Germinal center (tissue), 1 donor: ENCODE measurements at places on chromosomes 16 and 17.

DNA sequence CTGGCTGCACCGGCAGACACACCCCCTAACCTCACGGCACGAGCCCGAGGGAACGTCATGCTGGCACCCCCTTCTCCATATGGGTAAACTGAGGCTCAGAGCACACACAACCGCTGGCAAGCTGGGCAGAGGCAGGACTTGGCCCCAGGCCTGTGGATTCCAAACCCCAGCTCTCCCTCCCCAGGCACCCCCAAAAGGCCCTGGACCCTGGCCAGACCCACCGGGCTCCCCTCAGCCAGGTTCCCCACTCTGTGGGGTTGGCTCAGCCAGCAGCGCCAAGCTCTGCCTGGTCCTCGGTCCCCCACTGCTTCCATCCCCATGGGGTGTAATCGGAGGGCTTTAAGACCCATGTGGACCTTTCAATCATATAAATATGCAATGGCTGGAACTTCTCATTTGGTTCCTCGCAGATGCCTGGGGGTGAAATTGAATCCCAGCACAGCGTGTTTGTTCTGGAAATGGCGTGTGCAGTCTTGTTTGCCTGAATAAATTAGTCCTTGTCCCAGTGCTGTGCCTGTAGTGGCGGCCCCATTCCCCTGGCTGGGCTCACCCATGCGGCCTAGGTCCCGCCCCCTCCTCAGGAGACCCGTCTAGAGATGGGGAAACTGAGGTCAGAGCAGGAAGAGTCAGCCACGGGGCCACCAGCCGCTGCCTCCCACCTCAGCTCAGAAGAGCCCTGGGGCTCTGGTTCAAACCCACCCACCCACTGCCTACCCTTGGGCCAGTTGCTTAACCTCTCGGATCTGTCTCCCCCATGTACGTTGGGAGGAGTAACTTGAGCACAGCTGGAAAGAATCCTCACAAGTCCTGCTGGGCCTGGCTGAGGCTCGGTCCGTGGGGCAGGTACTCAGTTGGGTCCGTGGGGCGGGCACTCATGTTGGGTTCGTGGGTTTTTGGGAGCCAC lies 57.3 kb downstream of the ZFPM1 start:
- DNase-seq: no peak

- DNase-seq: no peak
Measured at GRCh38 chr17:45700171-45701090, 83.7 kb upstream of the CRHR1 start.

DNA sequence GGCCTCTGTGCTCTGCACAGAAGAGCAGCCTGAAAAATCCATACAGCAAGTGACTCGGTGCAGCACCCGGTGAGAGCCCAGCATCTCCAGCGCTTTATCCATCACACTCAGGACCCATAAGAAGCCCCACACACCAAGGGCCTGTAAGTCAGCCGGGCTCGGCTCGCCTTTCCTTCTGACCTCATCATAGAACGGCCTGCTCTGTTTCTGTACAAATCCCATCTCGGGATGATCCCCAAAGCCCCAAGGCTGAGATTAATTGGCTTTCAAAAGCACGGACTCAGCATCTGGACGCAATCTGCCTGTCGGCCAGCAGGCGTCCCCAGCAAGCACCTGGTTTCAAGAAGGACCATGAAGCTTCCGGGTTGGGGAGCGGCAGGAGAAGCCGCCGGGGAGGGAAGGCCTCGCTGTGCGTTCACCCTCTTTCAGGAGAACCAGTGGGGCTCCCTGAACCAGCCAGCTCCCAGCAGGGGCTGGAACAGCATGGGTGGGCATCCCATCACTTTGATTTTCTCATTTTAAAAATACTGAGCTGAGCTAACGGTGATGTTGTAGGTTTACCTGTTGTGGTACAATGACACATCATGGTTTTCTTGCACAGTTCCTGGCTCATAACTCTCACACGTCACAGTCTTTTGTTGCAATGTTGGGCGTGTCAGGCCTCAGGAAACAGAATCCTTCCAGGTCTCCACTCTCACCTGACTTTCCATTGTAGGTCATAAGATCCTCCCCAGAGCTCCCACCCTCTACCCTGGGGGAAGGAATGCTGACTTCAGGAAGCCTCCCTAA lies 6.7 kb downstream of the CCDC57 start:
- peak; percentile 84 for DNase-seq

DNA sequence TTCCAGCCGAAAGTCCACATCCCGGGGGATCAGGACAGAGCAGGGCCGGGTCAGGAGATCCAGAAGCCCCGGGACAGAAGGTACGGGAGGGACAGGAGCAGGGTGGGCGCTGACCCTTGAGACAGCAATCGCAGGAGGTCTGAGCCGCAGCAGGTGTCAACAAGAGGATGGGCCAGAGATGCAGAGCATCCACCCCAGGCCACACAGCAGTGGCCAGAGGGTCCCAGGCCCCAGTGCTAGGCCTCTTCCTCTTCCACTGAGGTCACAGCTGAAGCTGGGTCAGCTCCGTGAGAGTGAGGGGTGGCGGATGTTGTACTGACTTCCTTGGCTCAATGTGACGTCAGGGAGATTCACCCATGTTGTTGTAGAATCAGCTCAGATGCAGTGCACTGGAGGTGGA lies 8.7 kb upstream of the RNF213 start:
- DNase-seq: no peak

DNA sequence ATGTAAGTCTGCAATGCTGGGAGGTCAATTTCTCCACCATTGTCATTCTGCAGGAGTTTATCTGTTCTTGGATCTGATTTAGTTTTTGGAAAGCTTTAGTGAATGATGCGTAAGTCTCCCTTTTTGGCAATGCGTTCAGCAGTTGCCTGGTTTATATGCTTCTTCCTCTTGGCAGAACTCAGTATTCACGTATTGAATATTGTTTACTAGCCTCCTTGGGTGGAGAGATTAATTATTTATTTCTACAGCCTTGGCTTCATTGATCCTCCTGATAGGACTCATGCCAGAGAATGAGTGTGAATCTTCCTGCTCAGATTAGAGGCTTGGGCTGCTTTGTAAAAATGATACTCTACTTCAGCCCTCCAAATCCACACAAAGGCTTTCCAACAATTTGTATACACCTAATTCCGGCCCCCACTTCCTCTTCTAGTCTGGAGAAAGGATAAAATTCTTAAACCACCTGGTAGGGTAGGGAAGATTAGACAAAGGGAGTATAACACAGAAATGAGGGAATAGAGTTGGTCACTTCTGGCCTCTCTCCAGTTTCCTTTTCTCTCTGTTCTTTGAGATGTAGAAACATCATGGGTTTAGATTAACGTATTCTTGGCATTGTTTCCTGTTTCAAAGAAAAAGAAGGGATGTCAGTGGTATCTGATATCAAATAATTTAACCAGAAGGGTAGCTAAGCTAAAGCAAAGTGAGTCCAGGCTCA lies 929.8 kb downstream of the KCNJ2 start:
- no peak for DNase-seq

- no peak for DNase-seq
Measured at GRCh38 chr16:14628806-14629611, 1.1 kb downstream of the PARN start.

- DNase-seq: no peak
Measured at GRCh38 chr17:41917192-41917591, 1.6 kb downstream of the ACLY start.

DNA sequence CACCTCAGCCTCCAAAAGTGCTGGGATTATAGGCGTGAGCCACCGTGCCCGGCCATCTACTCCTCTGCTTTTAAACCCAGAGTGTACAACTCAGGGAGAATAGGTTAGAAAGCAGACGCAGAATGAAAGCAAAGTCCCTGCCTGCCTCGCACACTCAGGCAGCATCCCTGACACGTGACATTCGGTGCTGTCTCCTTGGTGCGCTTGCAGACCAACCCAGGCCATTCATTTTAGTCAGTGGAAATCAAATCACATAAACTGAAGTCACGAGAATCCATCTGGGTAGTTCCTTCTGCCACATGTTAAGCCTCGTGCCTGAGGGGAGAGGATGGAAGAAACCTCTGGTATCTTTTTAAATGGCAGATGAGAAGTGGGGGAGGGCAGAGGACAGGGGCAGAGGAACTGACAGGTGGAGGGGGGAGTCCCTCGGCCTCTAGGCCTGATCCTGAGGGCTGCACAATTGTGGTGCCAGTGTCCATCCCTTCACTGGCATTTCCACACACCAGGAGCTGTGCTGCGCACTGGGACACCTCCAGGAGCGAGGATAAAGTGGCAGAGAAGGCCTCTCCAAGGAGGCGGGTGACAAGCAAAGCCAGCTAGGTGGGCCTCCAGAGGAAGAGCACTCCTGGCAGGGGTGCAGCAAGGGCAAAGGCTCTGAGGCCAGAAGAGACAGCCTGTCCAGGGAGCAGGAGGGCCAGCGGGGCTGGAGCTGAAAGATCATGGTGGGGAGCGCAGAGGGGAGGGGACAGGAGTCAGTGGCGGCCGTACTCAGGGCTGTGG lies 196.3 kb downstream of the KATNIP start:
- DNase-seq: no peak

DNA sequence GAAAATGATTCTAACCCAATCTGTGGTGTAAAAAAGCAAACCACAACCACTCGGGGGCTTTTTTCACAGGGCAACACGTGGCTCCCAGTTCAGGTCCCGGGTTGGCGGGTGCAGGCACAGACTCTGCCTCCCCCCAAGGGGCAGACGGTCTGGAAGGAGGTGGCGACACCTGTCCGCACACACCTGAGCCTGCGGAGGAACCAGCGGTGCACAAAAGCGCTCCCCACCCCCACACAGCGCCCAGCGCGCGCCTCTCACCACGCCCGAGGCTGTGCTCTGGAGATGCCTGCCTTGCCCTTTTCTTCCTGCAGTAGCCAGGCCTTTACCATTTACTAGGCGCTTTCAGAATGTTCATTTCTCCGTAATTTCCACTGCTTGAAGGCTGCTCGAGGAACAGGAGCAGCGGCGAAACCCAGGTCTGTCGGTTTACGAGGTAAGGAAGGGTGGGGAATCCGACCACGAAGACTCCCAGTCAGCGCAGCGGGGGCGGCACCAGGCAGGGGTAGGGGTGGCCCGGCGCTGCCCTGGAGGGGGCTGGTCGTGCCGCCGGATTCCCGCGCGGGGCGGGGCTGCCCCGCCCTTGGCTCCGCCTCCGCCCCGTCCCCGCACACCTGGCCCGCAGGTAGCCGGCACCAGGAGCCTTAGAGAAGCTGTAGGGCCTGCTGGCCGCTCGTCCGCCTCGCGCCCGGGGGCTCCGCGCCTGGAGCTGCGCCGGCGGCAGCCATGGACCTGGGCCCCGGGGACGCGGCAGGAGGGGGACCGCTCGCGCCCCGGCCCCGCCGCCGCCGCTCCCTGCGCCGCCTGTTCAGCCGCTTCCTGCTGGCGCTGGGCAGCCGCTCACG lies at the start of gene USP43:
Gene USP43 (plus strand): TSS at position 608 of the 842 bp plus-strand sequence. CDS start 116 bp downstream, at position 724.
- peak; percentile 24 for DNase-seq

- DNase-seq: no peak
Measured at GRCh38 chr17:31273516-31273915, 23.5 kb downstream of the OMG start.

DNA sequence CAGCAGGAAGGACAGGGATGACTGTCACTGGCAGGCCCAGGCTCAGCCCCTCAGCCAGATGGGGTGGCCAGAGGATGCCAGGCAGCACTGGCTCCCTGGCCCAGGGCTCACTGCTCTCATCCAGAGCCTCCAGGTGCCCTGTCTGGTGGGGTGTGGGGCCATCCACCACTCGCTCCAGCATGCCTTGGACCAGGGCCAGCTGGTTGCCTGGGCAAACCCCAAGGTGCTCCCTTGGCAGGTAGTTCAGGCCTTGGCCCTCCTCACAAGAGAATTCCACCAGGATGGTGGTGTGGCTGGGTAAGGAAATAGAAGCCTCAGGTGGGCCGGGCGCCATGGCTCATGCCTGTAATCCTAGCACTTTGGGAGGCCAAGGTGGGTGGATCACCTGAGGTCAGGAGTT lies 29.4 kb downstream of the LGALS9 start:
- DNase-seq: no peak

- DNase-seq: no peak
Measured at GRCh38 chr17:48555258-48556228, 10.6 kb upstream of the HOXB2 start.

DNA sequence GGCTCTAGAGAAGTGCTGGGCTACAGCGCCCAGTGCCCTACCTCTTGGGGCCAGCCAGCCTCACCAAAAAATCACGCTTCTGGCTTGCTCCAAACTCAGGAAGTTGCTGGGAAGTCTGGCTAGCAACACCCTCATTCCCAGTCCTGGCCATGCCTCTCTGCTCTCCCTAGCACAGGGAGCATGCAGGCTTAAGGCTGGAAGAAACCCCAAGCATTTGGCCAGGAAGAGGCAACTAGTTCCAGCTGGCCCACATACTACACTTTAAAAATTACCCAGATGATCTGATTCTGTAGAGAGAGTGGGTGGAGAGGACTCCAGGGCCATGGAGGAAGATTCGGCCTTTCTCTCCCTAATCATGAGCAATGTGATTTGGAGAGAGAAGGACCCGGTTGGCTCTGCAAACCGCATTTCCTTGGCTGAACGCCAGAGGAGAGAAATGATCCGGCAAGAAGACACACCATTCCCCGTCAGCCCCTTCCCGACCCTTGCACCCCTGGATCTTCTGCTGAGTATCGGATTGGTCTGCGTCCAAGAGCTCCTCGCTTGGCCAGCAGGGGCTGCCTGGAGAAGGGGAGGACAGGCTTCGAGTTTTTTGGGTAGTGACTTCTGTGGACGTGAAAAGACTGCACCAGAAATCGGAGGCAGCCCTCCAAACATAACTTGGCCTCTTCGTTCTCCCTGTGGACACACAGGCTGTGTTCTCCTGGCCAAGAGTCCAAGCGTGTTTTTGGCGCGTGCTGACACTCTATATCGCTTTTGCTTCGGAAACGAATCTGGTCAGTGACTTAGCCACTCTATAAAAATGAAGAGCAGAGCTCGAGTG lies 406.3 kb downstream of the WWOX start:
- no peak for DNase-seq

- DNase-seq: no peak
Measured at GRCh38 chr17:75996665-75997590, 3.7 kb upstream of the CDK3 start.

GRCh38 chr16:67719778-67720144 lies 645 bp upstream of the GFOD2 start:
- peak; percentile 15 for DNase-seq

DNA sequence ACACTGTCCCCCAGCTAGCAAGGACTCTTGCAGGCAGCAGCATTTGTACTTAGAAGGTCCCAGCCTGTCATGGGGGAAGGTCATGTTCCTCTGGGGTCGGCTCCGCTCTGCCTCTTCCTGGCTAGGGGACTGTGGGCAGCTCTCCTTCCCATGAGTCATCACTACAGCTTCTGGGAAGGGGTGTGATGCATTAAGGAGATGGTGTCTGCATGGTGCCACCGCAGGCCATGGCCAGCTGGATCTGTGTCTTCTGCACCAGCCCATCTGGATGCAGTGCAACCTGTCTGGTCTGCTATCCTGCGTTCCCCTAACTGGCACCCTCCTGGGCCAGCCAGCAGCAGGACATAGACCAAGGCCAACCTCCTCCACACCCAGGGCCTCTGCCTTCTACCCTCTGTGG lies 6.3 kb downstream of the STARD3 start:
- DNase-seq: no peak

DNA sequence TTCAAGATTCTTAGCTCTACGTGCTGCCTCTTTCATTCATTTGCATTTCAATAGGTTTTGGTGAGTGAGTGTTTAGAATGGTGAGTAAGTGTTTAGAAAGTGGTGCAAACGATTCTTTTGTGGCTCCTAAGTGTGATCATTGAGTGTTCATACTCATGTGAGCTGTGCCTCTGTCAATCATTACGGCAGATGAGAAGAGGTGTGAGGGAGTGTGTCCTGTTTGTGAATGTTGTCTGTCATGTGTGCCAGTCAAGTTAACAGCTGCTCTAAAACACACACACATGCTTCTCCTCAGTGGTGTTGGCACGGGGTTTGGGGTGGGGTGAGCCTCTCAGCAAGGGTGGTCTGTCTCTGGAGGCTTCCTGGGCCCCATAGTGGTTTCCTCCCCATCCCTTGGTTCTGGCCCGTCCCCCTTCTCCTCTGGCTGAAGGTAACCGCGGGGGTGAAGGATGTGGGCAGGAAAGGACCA lies 11.4 kb downstream of the MYL4 start:
- DNase-seq: no peak
